Left hindlimb (tissue), 1 donor: ENCODE measurements at places on chromosomes 2 and 18.

DNA sequence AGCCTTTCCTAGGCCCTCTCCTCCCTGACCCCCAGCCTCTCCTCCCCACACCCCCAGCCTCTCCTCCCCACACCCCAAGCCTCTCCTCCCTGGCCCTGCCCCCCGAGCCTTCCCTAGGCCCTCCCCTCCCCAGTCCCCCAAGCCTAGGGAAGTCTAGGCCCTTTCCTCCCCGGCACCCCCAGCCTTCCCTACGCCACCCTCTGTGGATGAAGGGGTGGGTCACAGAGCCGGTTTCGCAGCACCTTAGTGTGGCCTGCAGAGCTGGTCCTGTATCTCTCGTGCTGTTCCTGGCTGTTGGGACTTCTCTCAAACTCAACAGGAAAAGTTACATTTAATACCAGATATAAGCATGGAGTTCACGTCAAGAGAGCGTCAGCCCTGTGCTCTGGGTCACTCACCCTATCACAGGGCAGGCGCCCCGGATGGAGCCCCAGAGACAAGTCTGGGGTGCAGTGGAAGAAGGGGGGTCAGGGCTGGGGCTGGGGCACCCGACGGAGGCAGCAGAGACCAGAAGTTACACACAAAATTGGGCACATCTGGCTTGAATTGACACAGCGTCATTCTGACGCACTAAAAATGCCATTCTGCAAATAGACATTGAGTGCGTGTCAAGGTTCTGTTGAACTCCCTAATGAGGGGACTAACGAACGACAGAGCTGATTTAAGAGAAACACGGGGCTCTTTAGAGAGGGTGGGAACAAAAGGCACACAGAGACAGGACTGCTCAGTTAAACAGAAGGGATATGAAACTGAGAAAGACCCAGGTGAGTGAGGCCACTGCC, 24.0 kb downstream of the KCNIP3 start:
- DNase-seq = no peak

GRCh38 chr2:235896061-235896460, 272.1 kb downstream of the GBX2 start:
- DNase-seq = no peak

GRCh38 chr2:108145557-108146326, 94.0 kb upstream of the SULT1C3 start:
- no peak for DNase-seq

- no peak for DNase-seq
These were observed 95.7 kb downstream of the RND3 start for GRCh38 chr2:150391779-150392178.

- DNase-seq = no peak
These were observed 62.1 kb downstream of the RND3 start for GRCh38 chr2:150425121-150425955.

- no peak for DNase-seq
These were observed 21.4 kb upstream of the MGAT5 start for GRCh38 chr2:134232461-134232860.

DNA sequence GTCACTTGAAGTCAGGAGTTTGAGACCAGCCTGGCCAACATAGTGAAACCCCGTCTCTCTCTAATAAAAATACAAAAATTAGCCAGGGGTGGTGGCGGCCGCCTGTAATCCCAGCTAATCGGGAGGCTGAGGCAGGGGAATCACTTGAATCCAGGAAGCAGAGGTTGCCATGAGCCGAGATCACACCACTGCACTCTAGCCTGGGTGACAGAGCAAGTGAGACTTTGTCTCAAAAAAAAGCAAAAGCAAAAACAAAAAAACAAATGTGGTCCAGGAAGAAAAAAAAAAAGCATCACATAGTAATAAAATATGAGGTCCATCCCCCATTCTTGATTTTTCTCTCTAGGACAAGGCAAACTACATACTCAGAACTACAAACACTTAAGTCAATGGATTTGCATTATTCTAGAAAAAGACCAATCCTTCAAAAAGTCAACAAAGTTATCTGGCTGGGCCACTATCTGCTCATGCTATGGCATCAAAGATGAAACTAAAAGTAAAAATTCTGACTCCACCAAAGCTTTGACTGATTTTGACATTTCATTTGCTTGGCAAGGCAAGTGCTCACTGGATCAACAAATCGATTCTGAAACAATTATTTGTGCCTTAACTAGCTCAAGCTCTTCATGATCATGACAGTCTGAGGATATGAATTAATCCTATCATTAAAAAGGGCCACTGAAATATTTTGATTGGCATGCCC, 28.4 kb downstream of the MEX3C start:
- DNase-seq = no peak

DNA sequence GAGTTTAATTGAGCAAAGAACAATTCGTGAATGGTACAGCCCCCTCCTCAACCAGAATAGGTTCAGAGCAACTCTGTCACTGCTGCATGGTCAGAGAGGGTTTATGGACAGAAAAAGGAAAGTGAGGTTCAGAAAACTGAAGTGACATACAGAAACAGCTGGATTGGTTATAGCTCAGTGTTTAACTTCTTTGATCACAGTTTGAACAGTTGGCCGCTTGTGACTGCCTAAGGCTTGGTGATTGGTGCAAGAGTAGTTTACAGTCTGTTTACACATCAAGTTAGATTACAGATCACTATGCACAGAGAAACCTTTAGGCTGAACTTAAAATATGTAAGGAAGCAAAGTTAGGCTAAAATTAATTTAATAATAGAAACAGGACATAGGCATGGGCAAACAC, 459.2 kb downstream of the KCNJ3 start:
- DNase-seq = no peak

GRCh38 chr2:131104487-131105155, 515 bp upstream of the PLEKHB2 start:
- no peak for DNase-seq

DNA sequence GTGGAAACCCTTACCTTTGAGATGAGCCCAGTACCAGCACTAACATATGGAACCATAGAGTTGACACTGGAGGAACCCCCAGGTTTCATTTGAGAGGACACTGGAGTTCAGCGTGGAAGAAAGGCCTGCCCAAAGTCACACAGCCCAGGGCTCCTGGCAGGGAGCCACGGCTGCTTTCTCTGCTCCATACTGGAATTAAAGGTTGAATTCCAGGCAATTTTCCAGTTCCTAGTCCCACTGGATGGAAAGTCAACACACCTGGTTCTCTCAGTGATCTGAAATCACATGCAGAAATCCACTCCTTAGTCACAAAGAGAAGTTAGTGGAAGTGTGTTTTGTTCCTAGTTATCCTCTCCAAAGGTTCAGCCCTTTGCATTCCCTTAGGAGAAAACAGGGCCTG, 336.1 kb upstream of the SKOR2 start:
- DNase-seq = no peak

DNA sequence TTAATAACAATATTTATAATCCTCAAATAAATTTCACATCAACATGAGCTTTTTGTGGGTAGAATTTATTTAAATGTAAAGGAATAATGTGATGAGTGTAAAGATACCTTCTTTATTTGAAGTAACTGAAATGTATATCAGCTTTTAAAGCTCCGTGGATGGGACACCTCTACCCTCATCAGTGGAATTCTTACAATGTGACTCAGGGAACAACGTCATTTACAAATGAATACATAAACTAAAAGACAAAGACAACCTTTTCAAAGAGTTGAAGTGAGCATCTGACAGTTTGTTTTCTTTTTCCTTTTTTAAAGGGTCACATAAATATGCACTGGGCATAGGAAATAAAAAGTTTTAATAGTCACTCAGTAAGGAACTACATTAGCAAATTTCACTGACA, 1127.0 kb upstream of the CRIM1 start:
- DNase-seq = no peak

- DNase-seq = no peak
These were observed 122.4 kb downstream of the SETBP1 start for GRCh38 chr18:44803019-44803650.
